ENCODE measurements at places on chromosomes 1 and 21.

DNA sequence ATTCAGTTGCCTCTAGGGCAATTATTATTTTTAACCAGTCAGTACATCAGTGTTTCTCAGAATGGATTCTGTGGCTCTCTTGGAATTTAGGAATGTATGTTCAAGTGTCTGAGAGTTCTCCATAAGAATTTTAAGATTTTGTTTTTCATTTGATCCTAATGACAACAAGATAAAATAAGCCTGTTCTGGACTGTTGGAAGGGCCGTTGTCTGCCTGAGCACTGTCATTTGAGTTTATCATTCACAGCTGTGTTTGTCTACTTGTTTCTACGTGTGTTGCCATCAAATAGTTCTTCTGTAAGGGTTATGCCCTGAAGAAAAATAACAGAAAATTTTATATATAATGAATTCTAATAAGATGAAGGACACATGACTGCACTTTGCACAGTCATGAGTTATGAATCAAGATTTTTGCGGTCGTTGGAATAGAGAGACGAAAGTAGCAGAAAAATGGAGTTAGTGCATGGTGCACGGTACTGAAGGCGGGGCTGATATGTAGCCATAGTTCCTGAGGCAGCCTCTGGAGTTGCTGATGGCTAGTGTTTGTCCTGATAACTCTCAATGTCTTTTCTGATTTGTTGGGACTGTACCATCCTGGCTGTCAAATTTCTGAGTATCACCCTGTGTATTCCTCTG, 92.5 kb downstream of the NOS1AP start:
- no peak for DNase-seq

GRCh38 chr1:54809496-54810074, 8.5 kb upstream of the TTC22 start:
- DNase-seq = no peak

- no peak for DNase-seq
These were observed 5.0 kb downstream of the ALPL start for GRCh38 chr1:21514245-21514644.

DNA sequence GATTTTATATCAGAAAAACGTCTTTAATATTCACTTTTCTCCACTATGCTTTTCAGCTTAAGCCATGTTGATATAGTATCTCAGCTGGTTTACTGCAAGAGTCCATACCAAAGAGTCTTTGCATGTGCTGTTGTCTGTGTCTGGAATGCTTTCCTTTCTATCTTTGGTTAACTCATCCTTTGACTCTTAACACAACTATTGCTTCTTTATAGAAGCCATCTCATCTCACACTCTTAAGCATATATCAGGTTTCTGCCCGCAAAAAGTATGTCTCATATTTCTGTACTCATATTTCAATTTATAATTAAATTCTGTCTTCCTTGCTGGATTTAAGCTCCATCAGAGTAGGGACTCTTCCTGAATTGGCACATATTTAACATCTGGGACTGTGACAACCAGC, 220.9 kb upstream of the KCNK2 start:
- DNase-seq = no peak

- no peak for DNase-seq
These were observed 18.8 kb downstream of the PKNOX1 start for GRCh38 chr21:42993051-42993712.

DNA sequence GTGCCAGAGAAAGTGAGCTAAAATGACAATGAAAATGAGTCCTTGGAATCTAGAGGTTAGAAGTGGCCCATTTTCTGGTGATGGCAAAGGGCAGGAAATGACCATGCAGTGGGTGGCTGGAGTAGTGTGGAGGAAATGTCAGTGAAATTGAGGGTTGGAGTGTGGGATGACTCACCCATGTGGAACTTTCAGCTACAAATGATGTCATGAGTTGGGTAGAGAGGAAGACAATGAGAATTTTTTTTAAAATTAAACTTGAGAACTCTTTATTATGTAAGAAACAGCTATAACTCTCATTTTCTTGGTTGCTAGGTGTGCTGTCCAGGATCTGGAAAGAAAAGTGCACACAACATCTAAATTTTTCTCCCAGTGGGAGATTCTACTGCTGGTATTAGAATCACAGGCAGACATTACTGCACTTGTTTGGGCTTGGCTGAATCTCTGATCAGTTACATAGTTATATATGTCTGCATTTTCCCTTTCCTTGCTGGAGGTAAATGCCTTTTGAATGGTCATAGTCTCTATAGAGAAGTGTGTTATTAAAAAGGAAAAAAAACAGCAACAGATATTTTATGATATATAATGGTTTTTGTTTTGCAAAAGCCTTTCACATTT, 56.8 kb upstream of the GNG12 start:
- peak; percentile 21 for DNase-seq

- DNase-seq = no peak
These were observed 113.5 kb downstream of the OMA1 start for GRCh38 chr1:58432851-58433668.

- no peak for DNase-seq
These were observed 160.9 kb upstream of the UBE2U start for GRCh38 chr1:64042331-64043100.

- DNase-seq = peak; percentile 86
These were observed 2.8 kb downstream of the HES3 start for GRCh38 chr1:6246497-6247467.

- DNase-seq = peak; percentile 33
These were observed 27.5 kb upstream of the SLC30A1 start for GRCh38 chr1:211606332-211606913.

DNA sequence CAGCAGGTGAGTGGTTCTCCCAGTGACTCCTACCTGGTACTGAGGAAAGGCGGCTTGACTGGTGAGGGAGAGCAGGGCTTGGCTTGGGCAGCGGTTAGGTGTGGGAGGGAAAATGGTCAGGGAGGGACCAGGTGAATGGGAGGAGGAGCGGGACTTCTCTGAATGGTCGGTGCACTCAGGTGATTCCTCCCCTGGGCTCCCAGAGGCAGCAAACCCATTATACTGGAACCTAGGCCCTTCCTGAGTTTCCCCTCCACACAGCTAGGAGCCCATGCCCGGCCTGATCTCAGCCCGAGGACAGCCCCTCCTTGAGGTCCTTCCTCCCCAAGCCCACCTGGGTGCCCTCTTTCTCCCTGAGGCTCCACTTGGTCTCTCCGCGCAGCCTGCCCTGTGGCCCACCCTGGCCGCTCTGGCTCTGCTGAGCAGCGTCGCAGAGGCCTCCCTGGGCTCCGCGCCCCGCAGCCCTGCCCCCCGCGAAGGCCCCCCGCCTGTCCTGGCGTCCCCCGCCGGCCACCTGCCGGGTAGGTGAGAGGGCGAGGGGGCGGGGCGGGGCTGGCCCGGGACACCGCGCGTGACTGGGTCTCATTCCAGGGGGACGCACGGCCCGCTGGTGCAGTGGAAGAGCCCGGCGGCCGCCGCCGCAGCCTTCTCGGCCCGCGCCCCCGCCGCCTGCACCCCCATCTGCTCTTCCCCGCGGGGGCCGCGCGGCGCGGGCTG, 2.3 kb downstream of the ARTN start:
- DNase-seq = no peak

DNA sequence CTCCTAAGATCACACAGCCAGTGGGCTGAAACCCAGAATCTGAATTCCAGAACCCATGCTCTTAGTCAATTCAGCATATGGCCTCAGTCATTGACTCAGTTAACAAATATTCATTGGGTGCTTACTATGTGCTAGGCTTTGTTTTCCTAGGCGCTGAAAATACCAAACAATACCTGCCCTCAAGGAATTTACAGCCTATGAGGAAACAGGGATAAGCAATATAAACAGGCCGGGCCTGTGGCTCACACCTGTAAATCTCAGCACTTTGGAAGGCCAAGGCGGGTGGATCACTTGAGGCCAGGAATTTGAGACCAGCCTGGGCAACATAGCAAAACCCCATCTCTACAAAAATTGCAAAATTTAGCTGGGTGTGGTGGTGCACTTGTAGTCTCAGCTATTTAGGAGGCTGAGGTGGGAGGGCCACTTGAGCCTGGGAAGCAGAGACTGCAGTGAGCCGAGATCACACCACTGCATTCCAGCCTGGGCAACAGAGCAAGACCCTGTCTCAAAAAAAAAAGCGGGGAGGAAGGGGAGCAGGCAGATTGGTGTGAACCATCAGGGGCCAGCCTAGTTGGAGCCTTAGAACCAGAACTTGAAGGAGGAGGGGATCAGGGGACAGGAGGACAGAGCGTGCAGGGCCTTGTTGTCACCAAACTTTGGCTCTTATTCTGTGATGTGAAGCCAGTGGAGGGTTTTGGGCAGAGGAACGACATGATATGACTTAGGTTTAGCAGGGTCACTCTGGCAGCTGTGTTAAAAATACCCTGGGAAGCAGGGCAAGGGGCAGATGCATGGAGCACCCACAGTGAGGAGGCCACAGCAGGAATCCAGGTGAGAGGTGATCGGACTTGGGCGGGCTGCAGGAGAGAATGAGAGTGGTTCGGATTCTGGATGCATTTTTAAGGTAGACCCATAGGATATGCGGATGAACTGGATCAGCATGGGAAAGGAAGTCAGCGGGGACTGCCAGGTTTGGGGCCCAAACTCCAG, 5.8 kb downstream of the TINAGL1 start:
- DNase-seq = no peak

DNA sequence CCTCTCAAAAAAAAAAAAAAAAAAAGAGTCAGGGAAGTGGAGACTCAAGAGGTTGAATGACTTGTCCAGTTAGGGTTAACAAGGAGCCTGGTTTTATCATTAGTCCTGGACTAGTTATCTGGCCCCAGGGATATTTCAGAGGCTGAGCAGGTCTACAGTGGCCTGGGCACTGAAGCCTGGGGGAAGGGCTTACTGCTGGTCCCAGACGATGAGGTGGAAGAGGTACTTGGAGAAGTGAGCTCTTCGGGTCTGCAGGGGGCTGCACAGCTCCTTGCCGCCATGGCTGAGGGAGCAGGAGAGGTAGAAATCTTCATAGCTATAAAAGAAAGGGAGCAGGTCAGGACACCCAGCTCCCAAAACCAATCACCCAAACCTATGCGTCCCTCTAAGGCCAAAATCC, 40.1 kb downstream of the PIK3C2B start:
- no peak for DNase-seq

DNA sequence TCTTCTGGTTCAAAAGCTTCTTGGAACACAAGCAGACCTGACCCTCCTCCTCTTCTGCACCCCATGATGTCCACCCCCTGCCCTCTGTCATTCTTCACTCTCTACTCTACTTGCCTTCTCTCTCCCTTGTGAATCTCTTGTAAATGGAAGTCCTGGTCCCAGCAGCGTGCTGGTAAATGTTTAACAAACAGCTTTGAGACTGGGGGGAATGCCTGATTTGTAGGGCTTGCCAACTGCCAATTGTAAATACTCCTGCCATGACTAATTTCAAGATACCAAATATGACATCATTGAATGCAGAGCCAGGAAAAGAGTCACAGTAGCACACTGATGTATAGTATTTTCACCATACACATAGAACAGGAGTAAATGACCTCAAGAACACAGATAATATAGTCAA, 40.9 kb upstream of the LRRN2 start:
- no peak for DNase-seq

DNA sequence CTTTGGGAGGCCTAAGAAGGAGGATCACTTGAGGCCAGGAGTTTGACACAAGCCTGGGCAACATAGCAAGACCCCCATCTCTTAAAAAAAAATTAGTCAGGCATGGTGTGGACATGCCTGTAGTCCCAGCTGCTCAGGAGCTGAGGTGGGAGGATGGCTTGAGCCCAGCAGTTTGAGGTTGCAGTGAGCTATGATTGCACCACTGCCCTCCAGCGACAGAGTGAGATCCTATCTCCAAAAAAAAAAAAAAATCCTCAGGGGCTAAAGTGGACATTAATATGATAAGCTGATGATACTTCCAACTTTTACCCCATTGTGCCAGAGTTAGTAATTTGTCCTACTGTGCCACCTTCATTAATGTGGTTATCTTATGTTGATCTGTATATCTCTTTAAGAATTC, 327.8 kb upstream of the FMN2 start:
- DNase-seq = no peak

DNA sequence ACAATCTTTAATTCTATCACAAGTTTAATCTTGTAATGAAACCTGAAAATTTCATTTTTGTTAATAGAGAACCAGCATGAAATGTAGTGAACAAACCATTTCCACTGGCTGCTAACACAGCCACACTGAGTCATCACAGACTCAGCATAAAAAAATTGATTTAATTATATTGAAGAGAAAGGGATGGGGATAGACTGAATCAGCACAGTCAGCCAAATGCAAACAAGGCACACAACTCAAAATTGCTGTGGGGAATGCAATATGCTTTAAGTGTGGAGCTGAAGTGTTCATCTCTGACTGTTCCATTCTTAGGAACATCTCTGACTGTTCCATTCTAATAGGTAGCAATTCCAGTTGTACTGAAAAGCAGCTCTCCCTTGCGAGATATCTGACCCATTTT, 299.8 kb downstream of the MRPL39 start:
- DNase-seq = no peak

DNA sequence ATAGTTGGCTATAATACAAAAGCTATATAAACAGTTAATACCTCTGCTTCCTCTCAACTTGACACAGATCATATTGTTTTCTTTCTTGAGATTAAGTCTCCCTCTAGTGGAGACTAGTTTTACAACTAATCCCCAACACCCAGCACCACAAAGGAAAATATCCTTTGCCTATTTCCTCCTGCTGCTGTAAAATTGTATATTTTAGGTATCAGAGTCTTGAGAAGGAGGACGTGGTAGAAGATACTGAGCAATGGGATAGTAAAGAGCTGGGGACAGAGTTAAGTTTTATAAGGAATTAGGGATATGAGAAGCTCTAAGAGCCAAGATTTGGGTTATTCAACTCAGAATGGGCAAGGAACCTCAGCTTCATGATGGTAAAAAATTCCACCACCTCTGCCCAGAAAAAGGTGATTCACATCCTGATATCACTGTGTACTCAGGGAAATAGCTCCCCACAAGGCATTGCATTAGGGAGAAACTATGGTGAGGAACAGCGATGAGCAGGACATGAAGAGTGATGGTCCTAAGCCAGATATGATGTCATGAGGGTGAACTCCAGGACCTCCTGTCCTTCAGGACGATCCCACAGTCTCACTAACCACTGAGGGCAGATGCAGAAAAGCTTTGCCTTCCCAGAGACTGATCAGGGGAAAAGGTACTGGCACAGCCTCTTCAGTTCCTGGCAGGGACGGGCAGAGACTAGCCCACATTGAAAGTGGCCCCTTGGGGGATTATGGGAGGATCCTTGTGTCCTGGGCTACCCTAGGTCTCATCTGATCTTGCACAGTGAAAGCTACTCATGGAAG, 14.7 kb upstream of the CFAP126 start:
- DNase-seq = no peak

DNA sequence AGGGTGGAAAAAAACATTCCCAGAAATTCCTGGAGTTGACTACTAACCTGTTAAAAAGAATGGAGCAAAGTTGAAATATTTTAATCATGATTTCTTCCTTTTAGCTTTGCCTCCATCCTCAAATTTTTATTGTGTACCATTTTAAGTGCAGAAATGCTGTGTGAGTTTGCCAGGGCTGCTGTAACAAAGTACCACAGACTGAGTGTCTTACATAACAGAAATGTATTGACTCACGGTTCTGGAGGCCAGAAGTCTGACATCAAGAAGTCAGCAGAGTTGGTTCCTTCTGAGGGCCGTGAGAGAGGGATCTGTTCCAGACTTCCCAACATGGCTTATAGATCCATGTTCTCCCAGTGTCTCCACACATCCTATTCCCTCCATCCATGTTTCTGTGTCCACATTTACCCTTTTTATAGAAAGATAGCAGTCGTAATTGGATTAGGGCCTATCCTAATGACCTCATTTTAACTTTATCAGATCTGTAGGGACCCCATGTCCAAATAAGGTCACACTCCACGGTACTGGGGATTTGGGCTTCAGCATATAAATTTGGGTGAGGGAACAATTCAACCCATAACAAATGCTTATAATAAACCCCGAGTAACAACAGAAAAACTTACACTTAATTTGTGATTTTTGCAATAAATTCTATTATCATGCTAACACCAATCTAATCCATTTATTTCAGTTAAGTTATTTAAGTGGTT, 12.7 kb downstream of the SNX7 start:
- no peak for DNase-seq
